Left colon (tissue), 2 donors: ENCODE measurements at places on chromosomes 12 and 14. TPM values are rescaled to one million over a fixed set of nuclear protein-coding genes. Genes with fewer than 3 reads are reported as not detected.

The PCK2 gene
- 223 TPM for total RNA-seq

GRCh38 chr12:41011939-41012338 lies 176.2 kb upstream of the PDZRN4 start:
- no peak for DNase-seq

DNA sequence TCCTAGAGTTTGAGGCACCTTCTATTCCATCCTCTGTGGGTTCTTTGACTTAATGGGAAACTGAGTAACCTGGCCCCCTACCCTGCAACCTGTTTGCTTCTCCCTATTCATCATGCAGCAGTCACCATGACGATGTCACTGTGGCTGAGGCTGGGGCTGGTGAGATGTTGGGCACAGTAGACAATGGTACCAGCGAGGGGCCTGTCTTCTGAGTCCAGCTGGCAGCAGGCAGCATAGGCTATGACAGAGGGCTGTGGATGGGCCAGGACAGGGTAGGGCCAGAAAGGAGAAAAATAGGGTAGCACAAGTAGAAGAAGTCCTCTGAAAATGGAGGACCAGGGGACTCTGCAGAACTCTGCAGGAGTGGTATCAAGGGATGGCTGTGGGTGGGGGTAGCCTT lies 2.0 kb downstream of the CIROP start:
- DNase-seq, result no peak

DNA sequence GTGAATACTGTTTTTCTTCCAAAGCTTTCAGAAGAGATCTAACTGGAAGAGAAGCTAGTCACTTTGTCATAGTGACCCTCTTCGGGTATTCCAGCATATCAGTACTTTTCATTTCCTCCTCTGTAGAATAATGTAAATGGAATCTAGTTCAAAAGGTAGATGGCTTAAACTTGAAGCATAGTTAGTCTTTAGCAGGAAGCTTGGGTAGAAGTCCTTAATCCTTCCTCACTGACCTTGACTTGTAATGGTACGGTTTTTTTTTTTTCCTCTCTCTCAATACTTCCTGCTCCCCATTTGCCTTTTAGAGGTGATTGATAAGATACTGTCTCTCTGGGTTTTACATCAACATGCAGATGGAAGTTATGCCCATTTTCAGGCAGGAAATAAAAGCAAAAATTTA lies 1.7 kb downstream of the FBXO34 start:
- DNase-seq, result no peak

The TAS2R20 gene
- 1.6 TPM for total RNA-seq

The PCNX4 gene
- total RNA-seq, result 27.6 TPM

The SRRM4 gene
- total RNA-seq, result not detected

The OTOGL gene
- total RNA-seq, result 0.47 TPM

- DNase-seq, result no peak
Measured at GRCh38 chr14:22900081-22900799, 17.2 kb downstream of the REM2 start.

The PRB3 gene
- not detected for total RNA-seq

- DNase-seq, result no peak
Measured at GRCh38 chr12:62761658-62762057, 173.3 kb downstream of the PPM1H start.

- DNase-seq, result no peak
Measured at GRCh38 chr12:113385282-113385882, 18.3 kb downstream of the SDS start.

The MORN3 gene
- total RNA-seq, result not detected

GRCh38 chr12:84507956-84508850 lies 404.4 kb downstream of the SLC6A15 start:
- DNase-seq, result no peak

DNA sequence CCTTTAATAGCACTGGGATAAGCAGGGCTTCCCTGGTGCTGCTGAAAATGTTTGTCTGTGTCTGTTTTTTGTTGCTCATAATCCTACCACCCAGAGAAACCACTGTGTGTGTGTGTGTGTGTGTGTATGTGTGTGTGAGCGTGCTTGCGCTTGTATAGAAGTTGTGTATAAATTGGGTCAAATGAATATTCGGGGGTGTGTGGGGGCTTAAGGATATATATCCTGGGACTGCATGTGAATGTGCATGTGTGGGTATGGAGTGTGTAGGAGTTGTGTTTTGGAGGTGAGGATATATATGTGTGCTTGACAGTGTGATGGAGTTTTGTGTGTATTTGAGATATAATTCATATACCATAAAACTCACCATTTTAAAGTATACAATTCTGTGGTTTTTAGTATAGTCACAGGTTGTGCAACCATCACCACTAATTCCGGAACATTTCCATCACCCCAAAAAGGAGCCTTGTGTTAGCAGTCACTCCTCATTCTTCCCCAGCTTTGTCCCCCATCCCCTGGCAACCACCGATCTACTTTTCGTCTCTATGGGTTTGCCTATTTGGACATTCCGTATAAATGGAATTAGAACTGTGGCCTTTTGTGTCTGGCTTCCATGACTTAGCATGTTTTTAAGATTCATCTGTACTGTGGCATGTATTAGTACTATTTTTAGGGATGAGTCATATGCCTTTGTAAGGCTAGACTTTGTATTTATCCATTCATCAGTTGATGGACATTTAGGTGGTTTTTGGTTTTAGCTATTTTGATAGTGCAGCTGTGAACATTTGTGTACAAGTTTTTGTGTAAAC lies 25.6 kb downstream of the TCTN1 start:
- no peak for DNase-seq

The KRT82 gene
- not detected for total RNA-seq

DNA sequence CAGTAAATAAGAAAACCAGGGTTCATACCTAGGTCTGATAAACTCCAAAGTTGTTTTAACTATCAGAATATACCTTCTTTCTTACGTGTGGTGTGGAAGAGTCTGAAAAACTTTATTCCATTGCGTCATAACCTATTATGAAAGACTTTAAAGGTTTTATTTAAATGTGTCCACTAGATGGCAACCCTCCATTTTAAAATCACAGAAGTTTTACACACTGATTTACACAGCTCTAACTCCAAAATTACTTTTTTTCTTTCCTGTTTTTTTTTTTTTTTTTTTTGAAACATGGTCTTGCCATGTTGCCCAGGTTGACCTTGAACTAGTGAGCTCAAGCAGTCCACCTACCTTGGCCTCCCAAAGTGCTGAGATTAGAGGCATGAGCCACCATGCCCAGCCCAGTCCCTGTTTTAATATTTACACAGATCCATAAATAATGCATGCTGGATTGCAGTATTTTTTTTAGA lies 17.3 kb upstream of the TMPRSS12 start:
- no peak for DNase-seq

The IAPP gene
- total RNA-seq, result not detected

DNA sequence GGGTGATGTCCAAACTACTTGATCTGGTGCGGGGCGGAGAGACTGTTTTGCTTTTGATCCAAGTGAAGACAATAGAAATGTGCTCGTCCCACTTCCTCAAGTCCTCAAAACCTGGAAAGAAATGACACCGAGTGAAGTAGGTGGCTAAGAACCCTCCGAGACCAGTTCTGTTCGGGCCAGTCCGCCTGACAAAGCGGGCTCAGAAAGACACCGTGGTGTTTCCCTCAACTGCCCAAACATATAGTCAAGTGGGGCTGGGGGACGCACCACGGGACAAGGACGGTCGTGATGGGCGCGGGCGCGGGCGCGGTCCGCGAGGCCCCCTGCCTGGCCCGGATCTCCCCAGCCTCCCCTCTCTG lies 1.6 kb downstream of the PHLDA1 start:
- DNase-seq, result peak; percentile 32

- no peak for DNase-seq
Measured at GRCh38 chr12:33439587-33440011, at the start of gene SYT10. Gene SYT10 (minus strand): TSS chr12:33439819. CDS start chr12:33439522, 297 bp downstream.

The SIX6 gene
- total RNA-seq, result not detected

DNA sequence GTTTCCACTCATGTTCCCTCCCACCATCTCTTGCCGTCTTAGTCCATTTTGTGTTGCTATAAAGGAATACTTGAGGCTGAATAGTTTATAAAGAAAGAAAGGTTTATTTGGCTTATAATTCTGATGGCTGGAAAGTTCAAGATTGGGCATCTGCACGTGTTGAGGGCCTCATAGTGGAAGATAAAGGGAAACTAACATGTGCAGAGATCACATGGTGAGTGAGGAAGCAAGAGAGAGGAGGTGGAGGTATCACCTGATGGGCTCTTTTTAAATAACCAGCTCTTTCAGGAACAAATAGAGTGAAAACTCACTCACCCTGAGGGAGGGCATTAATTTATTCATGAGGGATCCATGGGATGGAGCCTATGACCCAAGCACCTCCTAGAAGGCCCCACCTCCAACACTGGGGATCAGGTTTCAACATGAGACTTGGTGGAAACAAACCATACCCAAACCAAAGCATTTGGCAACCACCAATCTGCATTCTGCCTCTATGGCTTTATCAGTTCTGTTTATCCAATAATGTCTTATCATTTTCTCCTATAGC lies 29.5 kb downstream of the MYO1H start:
- DNase-seq, result no peak
